ENCODE measurements at places on chromosomes 12 and 14. TPM values are rescaled to one million over a fixed set of nuclear protein-coding genes. Genes with fewer than 3 reads are reported as not detected.

Gene MANSC4
- polyA plus RNA-seq: not detected

Gene SERPINA10
- polyA plus RNA-seq: not detected

Gene STON2
- polyA plus RNA-seq: 20.4 TPM

Gene MGST1
- 69.9 TPM for polyA plus RNA-seq

Gene DEGS2
- 41.8 TPM for polyA plus RNA-seq

Gene SYT10
- polyA plus RNA-seq: 0.01 TPM

Gene NEMP1
- polyA plus RNA-seq: 3.0 TPM

Gene CTSG
- 0.14 TPM for polyA plus RNA-seq
